ENCODE measurements at places on chromosomes 16 and 17. TPM values are rescaled to one million over a fixed set of nuclear protein-coding genes. Genes with fewer than 3 reads are reported as not detected.

DNA sequence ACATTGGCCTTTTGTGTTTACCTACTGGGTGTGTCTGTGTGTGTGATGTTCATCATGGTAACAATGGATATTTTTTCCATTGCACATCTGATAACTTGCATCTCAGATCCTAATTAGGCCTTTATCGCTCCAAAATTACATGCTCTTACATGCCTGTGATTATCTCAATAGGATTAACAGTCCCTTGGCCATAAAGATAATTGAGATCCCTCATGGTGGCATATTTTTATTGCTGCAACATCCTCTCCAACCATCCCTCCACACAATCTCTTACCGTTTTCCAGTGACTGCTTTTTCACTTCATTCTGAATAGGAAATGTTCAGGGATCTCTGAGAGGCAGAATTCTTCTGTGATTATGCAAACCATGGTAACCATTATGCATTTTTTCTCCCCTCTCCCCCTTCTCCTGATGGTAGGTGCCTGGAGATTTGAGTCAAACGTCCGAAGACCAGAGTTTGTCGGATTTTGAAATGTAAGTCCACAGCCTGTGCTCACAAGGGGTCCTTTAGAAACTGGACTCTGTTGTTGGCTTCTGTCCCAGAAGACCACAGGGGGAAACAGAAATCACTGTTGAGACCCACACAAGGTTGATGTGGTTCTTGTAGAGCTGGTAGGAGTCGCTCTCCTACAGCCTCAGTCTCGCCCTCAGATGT, 405.5 kb downstream of the CPPED1 start:
- DNase-seq: no peak

Gene PTRH2
- total RNA-seq: 29.1 TPM

- DNase-seq: no peak
Measured at GRCh38 chr17:44115585-44116415, 7.6 kb downstream of the HDAC5 start.

- DNase-seq: no peak
Measured at GRCh38 chr17:48426019-48426665, 3.9 kb downstream of the SKAP1 start.

DNA sequence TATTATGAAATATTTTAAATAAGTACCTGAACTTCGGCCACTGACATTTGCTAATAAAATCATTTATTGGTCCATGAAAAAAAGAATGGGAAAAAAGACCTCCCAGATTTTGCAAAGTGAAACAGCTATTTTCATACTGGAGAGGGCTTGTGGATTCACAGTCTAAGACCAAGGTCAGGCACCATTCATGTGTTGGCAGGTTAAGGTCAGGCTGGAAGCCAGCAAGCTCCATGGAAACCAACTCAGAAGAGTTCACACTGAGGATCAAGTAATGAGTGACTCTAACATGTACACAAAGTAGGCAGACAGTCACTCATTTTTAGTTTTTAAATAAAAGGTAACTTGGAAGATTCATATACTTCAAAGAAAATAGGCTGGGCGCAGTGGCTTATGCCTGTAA, 3.4 kb downstream of the DNAJA2 start:
- no peak for DNase-seq

Gene ZSCAN10
- total RNA-seq: not detected

Gene CD300A
- 19.0 TPM for total RNA-seq

DNA sequence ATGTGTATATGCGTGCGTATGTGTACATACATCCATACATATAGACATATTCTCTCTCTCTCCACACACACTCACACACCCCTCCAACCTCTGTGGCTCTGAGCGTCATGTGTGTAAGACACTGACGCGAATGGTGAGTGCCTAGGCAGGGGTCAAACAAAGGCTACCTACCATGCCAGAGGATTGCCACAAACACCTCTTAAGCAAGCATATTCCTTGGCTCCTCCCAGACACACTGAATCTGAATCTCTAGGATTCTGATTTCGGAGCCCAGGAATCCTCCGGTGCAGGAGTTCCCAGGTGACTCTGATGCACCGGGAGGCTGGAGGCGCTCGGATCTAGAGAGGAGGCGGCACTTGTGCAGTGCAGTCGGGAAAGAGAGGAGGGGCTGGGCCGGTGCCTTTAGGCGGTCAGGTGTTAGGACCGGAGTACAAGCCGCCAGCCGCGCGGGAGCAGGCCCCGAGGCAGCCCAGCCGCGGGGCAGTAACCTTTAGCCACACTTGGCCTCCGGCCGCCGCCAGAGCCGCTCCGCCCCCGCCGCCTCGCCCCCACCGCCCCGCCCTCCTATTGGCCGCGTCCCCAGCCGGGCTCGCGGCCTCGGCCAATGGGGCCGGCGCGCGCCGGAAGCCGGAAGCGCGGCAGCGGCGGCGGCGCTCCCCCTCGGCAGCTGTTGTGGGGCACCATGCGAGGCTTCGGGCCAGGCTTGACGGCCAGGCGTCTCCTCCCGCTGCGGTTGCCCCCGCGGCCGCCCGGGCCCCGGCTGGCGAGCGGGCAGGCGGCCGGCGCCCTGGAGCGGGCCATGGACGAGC, at the start of gene MLYCD:
Gene MLYCD, plus strand, starts transcription at position 653 of the 809 bp plus-strand sequence. Its CDS starts 30 bp downstream, at position 683.
- DNase-seq: peak; percentile 97

DNA sequence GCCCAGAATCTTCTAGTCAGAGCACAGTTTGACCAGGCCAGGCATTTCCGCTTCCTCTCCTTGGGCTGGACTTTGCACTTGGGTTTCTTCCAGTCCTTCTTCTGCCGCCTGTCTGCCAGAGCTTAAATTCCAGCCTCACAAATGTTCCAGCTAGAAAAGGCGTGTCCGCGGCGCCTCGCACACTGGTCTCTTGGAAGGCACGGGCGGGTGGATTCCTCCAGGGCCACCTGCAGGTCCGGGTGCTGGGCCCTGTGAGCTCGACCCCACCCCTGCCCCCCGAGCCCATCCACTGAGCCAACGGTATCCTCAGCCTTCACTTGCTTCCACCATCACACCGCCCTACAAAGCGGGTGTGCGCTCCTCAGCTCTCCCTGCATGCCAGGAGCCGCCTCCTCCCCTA, 2026.5 kb downstream of the TP53TG3F start:
- DNase-seq: no peak
